ENCODE measurements at places on chromosomes 3 and 15.

DNA sequence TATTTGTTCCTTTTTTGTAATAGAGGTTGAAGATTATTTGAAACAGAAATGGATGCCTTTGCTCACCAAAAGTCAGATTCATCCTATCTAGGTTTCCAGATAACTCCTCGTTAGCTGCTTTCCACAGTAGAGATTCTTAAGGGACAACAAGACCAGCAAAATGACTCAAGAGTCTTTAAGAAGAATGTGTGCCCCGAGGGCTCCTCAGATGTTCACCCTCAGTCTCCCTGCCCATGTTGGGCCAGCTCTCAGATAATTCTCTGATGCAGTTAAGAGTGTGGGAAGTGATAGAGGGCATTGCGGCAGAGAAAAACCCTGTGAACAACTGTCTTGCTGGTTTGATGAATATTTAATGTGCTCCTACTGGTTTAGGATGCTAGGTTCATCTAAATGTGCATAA is 251.1 kb downstream of the PTPRG start:
- DNase-seq: no peak

- no peak for DNase-seq
Observed at GRCh38 chr3:101530686-101531047, 17.7 kb upstream of the SENP7 start.

- DNase-seq: no peak
Observed at GRCh38 chr15:100180921-100181320, 160.9 kb downstream of the ADAMTS17 start.

DNA sequence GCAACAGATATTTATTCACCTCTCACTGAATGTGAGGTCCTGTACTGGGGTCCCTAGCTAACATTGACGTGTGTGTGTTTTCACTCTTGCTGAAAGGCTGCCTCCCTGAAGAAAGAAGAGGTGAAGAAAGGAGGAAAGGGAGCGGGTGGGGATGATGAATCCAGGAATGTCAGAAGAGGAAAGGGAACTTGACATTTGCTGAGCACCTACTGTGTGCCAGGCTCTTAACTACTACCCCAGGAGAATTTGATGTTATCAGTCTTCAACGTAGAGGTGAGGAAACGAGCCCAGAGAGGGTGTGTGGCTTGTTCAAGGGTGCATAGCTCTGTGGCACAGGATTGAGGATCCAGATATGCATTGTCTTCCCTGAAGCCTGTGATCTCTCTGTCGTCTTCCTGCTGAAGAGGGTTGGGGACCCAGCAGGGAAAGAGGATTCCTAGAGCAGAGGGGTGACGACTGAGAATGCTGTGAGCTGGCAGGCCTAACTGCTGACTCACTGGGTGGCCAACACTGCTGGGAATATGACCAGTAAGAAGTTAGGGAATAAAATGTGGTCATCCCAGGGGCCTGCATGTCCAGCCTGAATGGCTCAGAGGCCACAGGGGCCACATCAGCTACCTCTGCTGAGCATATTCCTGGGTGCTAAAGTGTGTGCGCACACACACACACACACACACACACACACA is 6.6 kb upstream of the ATP2B2 start:
- DNase-seq: no peak

DNA sequence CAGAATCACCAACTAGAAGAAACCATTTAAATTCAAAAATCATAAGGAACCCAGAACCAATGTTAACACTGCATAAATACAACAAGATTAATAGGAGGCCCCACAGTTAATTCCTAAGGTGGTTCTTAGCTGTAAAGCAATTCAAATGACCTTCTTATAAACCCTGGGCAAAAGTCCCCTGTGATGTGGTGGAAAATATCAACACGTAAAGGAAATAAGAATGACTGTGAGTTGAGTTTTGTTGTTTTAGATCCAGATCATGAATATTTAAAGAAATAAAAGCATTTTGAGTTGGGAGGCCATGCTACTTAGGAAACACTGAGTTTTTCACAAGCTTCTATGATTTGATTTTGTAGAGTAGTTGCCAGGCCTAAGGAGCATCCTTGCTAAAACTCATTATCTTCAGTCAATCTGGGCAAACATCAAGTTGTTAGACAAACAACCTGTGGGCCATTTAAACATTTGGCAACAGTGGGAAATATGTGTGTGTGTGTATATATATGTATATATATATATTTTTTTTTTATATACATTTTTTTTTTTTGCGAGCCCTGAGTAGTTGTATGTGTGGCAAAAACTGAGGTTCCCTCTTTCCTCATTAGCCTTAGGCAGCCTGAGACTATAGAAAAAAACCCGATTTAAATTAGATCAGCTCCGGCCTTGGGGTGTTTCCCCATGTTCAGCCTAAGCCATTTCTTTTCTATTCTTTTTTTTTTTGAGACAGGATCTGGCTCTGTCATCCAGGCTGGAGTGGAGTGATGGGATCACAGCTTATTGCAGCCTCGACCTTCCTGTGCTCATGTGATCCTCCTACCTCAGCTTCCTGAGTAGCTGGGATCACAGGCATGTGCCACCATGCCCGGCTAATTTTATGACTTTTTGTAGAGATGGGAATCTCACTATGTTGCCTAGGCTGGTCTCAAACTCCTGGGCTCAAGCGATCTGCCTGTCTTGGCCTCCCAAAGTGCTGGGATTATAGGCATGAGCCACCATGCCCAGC is 8.0 kb upstream of the PXK start:
- DNase-seq: peak; percentile 37

DNA sequence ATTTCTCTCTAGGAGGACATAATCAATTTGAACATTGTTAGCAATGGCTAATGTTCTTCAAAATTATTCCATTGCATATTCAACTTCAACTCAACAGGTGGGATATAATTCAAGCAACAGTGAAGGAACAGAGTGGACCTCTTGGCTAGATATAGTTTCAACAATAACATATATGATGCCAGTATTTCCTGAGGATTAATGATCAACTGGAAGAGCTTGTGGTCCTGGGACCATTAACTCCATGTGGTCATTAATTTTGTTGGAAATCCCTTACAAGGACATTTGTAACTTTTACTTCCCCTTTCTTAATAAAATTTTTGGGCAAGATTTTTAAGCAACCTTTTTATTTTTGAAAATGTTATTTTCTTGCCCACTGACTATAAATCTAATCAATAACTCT is 54.3 kb upstream of the ROBO2 start:
- no peak for DNase-seq

DNA sequence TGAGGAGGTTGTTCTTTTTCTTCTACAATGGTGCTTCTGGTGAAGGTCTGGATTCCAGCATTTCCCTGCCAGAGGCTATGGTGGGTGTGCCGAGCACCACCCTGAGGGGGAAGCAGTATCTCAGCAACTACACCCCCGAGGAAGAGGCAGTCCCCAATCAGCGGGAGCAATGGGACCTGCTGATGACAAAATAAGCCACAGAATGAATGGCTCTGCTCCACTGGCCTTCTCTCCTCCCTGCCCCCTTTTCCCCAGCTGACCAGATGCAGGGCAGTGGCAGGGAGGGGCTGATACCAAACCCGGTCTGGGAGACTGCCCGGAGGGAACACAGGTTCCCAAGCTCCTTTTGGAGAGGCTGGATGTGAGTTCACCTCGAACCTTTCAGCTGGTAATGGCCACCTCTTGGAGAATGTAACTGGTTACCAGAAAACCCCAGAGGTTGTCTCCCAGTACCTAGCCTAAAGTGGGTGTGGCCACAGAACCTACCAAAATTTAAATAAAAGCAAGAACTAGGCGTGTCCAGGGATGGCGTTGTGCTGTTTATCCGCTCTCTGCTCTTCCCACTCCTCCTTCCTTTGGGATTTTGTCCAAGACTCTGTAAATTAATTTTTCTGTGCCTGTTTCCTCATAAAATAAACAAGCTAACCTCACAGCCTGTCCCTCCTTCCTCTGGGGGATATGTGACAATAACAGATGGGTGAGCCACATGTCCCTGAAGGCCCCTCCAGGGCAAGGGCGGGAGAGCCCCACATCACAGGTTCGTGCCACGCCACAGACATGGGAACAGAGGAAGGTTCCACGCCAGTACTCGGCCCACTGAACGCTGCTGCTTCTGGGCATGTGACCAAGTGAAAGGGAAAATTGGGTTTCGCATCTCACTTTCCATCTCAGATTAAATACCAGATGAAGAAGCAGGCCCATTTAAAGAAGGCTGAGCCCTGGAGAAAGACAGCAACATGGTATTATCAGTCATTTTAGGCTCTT is 35.1 kb upstream of the SPTBN5 start:
- DNase-seq: peak; percentile 45

GRCh38 chr15:29616512-29616911 is 205.8 kb downstream of the TJP1 start:
- DNase-seq: no peak
